Ovary (tissue), 10 donors: ENCODE measurements at places on chromosomes 11 and 22.

DNA sequence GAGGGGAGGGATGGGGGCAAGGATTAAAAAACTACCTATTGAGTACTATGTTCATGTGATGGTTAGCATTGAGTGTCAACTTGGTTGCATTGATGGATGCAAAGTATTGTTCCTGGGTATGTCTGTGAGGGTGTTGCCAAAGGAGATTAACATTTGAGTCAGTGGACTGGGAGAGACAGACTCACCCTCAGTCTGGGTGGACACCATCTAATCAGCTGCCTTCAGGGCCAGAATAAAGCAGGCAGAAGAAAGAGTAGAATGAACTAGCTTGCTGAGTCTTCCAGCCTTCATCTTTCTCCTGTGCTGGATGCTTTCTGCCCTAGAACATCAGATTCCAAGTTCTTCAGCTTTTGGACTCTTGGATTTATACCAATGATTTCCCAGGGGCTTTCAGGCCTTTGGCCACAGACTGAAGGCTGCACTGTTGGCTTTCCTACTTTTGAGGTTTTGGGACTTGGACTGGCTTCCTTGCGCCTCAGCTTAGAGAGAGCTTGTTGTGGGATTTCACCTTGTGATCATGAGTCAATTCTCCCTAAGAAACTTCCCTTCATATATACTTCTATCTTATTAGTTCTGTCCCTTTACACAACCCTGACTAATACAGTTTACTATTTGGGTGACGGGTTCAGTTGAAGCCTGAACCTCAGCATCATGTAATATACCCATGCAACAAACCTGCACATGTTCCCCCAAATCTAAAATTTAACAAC lies 70.2 kb downstream of the MTNR1B start:
- no peak for DNase-seq

DNA sequence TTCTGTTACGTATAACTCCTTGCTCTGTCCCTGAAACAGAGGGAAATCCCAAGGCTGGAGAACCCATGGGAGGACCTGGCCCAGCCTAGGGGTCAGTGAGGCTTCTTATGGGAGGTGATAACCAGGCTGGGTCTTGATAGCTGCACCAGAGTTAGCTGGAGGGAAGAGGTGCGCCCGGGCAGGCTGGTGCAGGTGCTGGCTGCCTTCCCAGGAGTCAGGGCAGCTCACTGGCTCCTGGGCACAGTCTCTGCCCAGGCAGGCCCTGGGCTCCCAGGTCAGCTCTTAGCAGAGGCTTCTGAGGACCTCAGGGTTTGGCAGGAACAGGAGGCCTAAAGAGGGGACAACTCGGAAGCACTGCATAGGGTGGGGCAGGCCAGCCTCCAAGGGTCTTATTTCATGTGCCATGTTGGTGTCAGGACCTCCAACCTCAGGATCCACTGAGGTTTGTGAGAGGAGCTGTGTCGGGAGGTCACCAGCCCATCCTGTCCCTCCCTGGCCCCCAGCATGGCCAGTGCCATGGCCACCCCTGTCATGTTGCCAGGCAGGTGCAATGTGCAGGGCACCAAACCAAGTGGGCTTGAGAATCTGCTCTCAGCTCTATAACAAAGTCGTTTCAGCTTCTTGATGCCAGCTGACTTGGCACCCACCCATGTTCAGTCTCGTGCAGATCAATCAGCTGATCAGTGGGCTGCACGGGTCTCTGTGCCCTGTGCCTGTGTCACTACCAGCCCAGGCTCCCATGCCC lies 20.5 kb upstream of the CELSR1 start:
- no peak for DNase-seq

- no peak for DNase-seq
Observed at GRCh38 chr22:33544707-33545106, 375.6 kb downstream of the LARGE1 start.

DNA sequence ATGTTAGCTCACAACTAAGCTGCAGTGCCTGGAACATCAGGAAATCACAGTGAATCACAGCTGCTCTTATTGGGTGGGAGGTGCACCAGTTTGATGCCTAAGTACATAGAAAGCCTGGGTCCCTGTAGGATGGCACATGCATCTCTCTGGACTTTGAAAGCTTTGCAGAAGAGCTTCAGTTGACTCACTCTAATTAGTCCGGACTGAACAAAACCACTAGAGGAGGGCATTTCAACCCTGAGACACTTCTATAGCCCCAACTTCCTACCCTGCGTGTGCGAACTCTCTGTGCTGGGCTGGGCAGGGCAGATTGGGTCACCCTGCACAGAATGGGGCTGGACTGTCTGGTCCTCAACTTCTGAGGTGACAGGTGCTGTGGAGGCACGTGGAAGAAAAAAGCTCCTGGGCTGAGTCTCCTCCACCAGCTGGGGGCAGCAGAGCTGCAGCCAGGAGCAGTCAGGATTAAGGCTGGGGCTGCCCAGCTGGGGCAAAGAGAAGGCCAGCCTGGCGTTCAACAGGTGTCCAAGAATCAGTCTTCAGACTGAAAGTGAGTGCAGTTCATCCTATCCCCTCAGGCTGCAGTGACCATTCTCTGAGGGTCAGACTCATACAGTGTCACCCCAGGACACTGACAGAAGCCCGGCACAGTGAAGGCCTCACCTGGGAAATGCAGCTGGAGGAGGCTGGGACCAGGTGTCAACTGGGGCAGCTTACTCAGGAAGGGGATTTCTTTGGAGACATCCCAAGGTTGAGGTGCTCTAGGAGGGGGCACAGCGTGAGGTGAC lies 22.1 kb downstream of the GGTLC2 start:
- DNase-seq, result no peak

DNA sequence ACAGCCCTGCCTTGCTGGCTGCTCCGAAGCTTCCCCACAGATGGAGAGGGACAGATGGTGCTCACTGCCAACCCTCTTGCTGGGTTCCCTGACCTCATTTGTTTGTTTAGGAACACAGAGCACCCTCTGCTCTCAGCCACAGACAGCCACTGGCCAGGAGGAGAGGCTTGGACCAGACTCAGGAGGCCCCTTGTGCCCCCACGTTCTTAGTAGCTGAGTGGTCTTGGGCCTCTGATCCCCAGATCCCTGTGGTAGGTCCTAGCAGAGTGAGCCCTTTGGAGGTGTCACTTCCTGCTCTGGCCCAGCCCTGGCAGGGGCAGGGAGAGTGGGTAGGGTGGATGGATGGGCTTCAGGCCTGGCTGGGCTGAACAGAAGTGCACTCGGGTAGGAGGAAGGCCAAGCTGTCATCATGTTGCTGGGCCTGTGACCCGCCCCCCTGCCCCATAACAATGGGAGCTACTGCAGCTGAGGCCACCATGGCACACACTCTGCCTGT lies 84.0 kb downstream of the DHCR7 start:
- DNase-seq, result no peak
